ENCODE measurements at places on chromosomes 2 and 18.

- no peak for DNase-seq
These were observed 73.7 kb downstream of the TANK start for GRCh38 chr2:161233858-161234431.

- DNase-seq: peak; percentile 40
These were observed 454.1 kb upstream of the SALL3 start for GRCh38 chr18:78525366-78526111.

DNA sequence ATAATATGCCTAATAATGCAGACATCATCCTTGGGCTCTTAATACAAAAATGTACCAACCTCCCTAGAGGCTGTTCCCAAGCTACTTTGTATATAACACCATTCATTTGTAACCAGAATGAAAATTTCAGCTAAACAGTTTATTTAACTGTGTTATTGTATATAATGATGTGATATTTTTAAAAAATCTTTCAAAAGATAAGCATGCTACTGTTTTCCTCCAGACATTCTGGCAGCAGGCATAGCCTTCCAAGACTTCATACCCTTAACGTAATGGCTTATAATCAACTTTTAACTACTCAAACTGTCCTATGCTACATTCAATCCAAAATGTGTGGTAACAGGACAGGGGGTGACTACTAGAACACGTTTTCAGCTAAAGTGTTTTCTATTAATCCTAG, 21.2 kb downstream of the CFAP221 start:
- no peak for DNase-seq

DNA sequence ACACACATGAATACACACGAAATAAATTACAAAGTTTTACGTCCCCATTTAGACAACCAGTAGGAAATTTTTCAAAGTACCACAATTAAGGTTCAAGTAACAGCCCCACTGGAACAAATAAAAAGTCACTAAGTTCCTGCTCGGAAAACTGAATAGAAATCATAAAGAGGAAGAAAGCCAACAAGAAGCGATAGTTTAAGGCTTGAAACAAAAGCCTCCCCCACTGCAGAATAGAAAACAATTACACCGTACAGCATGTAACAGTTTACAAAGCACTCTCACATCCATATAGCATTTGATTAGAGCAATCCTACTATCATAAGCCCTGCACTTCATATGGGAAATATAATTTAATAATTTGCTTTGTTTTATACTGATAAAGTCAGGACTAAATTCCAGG, 15.5 kb downstream of the KLF7 start:
- no peak for DNase-seq

GRCh38 chr2:97745474-97746174, 32.2 kb downstream of the ZAP70 start:
- DNase-seq: no peak

GRCh38 chr2:71340176-71340575, 8.6 kb downstream of the ZNF638 start:
- no peak for DNase-seq

DNA sequence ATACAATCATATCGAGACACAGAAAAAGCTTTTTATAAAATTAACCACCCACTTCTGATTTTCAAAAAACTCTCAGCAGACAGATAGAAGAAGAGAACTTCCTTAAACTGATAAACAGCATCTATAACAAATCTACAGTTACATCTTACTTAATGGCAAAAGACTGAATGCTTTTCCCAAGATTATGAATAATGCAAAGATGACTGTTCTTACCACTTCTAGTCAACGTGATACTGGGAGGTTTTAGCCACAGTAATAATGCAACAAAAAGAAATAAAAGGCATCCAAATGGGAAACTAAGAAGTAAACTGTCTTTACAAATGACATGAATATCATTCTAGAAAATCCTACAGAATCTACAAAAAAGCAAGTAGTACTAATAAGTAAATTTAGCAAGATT, 58.0 kb upstream of the TMEM247 start:
- no peak for DNase-seq

GRCh38 chr18:26911840-26912239, 46.3 kb upstream of the AQP4 start:
- DNase-seq: no peak

DNA sequence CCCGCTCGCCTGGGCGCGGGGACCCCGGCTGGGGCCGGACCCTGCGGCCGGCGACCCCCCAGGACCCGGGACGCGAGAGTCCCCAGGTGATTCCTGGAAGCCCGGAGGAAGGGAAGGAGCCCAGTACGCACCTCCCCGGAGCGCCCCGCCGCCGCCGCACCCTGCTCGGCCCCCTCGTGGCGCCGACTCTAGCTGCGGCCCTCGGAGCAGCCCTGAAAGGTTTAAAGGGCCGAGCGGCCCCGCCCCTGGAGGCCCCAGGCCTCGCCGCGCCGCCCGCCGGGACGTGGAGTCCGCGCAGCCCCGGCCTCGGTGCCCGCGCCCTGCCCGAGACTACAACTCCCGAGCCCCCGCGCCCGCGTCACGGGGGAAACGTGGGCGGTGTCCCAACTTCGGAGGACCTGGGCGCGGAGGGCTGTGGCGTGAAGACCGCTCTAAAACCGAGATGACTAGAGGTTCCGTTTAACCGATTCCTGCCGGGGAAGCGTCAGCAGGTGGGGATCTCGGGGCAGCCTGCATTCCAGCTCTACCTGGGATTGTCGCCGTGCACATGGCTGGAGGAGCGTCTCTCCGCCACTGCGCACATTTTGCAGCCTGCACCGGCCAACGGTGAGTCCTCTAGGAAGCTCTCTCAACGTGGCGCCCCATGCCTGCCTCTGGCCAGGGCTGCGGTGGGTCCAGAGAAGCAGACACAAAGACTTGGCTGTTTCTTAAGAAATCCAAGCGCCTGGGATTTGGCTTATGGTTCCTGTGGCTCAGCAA, at the start of gene TMEM150A:
Gene TMEM150A, minus strand, starts transcription at position 223 of the 759 bp plus-strand sequence. CDS start 750 bp downstream, outside the sequence.
- peak; percentile 87 for DNase-seq

- no peak for DNase-seq
These were observed 73.6 kb downstream of the ZNF521 start for GRCh38 chr18:25278394-25278793.

GRCh38 chr18:62518460-62519375, 4.1 kb upstream of the ZCCHC2 start:
- DNase-seq: no peak

DNA sequence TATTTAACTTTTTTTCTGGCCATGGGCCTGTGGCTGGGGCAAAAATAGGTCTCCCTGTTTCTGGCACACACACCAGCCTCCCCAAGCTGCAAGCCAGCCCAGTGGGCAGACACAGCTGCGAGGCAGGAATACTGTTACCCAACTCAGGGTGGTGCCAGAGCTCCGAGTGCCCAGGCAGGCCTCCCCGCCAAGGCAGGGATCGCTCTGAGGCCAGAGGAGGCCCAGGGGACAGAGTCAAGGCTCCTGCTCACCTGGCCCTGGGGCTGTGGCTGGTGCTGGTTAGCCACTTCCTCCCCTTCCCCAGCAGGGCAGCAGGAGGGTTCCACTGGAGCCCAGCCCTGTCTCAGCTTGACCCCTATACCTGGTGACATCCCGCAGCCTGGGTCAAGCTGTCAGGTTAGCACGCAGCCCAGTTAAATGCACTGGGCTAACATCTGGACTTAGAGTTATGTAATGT, 67.1 kb upstream of the EPAS1 start:
- DNase-seq: no peak

DNA sequence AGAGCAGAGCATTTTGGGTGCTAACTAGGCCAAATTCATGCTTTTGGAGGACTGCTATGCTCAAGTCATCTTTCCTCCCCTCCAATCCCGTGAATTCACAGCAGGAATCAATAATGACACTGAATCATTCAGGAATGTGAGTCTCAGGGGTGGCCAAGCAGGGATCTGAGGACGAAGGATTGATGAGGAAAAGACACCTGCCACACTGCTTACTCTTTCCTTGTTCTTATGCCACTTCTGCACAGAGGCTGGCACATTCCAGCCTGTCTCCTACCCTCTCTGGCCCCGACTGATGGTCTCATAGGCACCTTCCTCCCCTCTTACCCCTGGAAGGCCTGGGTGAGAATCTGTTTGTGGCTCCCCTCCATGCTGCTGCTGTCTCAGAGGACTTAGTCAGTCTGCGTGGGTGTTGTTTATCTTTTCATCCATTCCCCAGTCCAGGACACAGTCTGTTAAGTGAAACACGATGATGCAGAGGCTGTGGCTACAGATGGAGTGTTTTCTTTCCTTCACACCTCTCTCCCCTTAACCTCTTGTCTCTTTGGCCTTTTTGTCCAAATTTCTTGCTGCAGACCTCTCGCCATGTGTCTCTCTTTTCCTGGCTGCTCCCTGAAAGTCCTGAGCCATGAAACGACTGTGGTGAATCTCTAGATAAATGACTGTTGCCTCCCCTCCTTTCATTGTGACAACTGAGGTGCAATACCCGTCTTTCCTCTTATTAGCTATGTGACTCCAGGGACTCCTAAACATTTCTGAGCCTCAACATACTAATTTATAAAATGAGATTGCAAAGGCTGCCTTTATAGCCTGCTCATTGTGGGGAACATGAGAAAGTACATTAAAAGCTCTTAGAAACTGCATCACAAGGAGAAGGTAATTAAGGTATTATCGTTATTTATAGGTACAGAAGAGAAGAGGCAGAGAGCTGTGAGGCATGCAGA, 86.9 kb downstream of the RDH14 start:
- DNase-seq: peak; percentile 67

DNA sequence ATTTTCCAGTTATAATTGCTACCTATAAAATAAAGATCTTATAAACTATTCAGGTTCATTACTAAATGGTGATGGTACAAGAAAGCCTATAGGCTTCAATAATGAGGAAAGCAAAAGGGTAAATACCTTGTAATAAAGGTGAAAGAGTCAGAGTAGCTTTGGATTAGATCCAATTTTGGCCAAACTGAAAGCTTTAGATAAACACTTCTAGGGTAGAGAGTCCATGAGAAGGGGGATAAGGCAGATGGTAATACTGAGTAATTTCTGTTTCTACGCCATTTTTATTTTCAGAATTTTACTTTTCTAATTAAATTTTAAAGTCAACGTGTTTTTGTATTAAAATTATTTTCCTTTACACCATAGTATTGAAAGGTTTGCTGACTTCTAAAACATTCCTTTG, 9.4 kb downstream of the CASP8 start:
- DNase-seq: no peak

- DNase-seq: no peak
These were observed 142.5 kb upstream of the L3MBTL4 start for GRCh38 chr18:6557057-6557769.

GRCh38 chr2:218292048-218293014, at the start of gene TMBIM1:
TMBIM1 (minus strand) TSS chr2:218292503; CDS start chr2:218282141, 10,362 bp downstream.
- peak; percentile 80 for DNase-seq

GRCh38 chr2:172885996-172886395, 150.4 kb downstream of the RAPGEF4 start:
- no peak for DNase-seq

GRCh38 chr2:165660361-165660760, 133.7 kb downstream of the GALNT3 start:
- no peak for DNase-seq

- DNase-seq: no peak
These were observed 27.1 kb downstream of the MTERF4 start for GRCh38 chr2:241074901-241075540.

GRCh38 chr2:41540272-41540998, 507.4 kb upstream of the PKDCC start:
- no peak for DNase-seq

DNA sequence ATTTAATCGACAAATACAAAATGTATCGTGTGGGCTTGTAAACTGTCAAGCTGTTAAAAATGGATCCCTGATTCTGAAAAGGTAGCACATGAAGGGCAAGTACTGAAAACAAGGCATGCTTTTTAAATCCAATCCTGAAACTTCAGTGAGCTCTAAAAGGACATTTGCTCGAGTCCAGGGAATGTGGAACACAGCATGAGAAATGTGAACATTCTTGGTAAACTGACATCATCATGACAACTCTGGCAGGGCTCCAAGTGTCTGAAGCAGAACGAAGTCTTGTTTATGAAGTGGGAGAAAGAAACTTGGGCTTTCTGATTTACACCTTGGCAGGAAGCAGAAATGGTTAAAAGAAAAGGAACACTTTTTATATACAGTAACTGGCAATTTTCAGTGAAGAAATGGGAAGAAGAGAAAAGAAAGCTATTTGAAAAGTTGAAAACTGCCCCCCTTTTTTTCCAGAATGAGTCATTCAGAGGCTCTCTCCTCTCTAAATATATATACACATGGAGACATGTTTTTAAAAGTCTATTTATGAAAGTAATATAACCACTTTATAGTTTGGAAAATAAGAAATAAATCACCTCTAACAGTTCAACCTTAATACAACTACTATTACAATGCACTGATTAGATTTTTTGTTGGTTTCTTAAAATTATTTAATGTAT, 120.8 kb downstream of the GAREM1 start:
- DNase-seq: peak; percentile 99

DNA sequence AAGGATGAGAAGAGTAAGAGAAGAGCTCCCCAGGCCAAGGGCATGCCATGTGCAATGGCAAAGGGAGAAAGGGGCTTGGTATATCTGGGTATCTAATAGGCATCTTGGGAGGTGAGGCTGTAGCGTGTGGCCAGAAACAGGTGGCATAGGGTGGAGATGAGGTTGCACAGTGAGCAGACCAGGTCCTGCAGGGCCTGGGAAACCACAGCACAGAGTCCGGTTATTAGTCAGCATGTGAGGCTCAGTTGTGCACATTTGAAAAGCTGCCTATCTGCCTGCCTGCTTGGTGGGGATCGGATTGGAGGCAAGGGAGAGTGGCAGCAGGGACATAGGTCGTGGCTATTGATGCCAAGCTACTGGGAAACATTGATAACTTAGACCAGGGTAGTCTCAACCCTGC, 190.6 kb downstream of the TPGS2 start:
- DNase-seq: no peak

- DNase-seq: peak; percentile 61
These were observed 552.3 kb upstream of the SETBP1 start for GRCh38 chr18:44128365-44128764.

- DNase-seq: no peak
These were observed 27.5 kb upstream of the SLC66A3 start for GRCh38 chr2:11127761-11128160.

DNA sequence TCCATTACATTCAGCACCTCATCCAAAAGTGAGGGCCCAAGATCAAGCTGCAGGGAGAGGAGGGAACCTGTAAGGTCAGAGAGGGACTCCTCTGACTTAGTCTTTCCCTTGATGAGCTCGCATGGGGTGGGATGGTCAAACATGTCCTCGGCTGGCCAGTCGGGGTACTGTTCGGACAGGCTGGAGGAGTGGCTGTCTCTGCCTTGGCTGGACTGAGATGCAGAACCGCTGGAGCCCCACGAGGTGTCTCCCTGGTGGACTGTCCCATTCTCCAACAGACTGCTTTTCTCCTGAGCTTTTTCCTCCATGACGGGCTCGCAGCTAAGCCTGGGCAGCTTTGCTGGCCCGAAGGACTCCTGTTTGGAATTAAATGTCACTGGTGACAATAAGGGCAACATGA, 25.6 kb downstream of the CDC42EP3 start:
- DNase-seq: no peak

DNA sequence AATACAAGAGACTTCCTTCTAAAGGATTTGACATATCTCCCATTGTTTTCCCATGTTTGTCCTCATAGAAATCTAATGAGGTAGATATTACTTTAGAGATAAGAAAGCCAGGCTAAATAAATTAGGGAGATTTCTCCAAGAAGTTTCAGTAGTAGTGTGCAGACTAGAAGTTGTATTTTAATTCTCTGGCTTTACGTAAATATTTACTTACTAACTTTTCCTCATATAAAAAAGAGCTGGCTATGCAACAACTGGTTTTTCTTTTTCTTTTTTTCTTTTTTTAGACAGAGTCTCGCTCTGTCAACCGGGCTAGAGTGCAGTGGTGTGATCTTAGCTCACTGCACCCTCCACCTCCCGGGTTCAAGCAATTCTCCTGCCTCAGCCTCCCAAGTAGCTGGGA, 60.6 kb upstream of the ACYP2 start:
- DNase-seq: no peak

Measured in cardiac fibroblast (primary cell).